Activated T-helper 1 cell treated with Interleukin-2 at 50 U/mL for 16 hours (primary cell): ENCODE measurements at places on chromosomes 16 and 17.

GRCh38 chr16:69481901-69482341, 57.5 kb downstream of the CYB5B start:
- no peak for DNase-seq

- DNase-seq, result no peak
Observed at GRCh38 chr17:43967251-43967875, 13.6 kb upstream of the PYY start.

DNA sequence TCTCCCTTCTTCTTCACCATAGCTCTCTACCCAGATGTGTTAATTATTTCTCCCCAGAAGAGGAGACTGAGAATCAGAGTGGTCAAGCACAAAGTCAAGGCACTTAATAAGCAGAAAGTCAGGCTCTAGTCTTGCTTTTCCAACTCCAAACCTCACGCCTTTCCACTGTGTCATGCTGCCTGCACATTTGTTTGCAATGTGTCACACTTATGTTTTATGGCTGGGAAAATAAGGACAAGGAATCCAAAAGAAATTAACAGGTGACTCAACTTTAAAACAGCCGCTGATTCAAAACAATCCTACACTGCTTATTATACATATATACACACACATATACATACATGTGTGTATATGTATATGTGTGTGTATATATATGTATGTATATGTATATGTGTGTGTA, 255.7 kb upstream of the DYNLRB2 start:
- DNase-seq, result no peak

GRCh38 chr16:14489460-14489859, 140.6 kb downstream of the PARN start:
- DNase-seq, result no peak

- no peak for DNase-seq
Observed at GRCh38 chr17:329784-330420, 22.7 kb downstream of the RPH3AL start.
